A549 (cell line): ENCODE measurements at places on chromosomes 3 and 15.

DNA sequence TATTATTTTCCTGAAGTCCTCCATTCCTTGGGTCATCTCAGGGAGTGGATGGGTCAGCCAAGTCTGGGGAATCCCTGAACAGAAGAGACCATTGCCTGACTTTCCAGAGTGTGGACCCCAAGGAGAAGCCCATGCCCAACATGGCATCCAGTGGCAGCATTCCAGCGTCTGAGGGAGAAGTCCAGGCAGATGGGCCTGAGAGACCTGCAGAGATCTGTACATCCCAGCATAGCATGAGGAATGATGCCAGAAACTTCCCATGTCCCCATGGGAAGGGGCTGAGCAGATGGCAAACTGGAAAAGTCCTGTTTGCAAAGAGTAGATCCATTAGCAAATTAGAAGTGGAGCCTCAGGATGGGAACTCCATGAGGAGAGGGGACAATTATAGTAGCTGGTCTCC is 17.6 kb upstream of the COLQ start:
- no peak for DNase-seq

GRCh38 chr3:15500107-15500724 is 21.3 kb downstream of the COLQ start:
- DNase-seq = no peak

DNA sequence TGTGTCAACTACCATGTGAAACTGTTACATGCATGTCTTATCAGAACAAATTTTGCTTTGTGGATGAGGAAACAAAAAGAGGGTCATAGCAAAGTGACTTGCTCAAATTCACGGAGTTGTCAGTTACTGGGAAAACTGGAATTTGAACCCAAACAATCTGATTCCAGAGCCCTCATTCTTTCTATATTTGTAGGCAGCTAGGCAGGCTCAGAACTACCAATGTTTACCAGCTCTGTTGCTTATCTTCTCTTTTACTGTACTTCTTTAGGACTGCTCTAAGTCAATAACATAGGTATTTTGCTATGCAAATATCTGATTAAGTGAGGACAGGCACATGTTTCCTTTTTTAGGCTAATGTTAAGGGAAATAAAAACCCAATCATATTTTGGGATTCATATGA is 450.5 kb downstream of the ZPLD1 start:
- DNase-seq = no peak

DNA sequence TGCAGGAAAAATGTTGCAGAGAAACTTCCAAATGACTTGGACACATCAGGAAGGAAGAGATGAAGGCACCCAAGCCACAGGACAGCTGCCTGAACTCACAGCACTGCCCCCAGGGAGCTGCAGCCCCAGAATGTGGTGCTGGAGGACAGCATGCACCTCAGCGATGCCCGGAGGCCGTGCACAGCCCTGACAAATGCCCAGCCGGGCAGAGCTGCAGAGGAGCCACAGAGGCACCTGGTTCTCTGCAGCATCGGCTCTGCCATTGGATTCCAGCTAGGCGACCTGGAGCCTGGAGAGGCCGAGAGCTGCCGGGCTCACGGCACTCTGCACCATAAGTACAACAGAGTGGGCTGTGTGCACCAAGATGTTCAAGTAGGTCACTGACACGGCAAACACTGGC is 97.5 kb downstream of the OCA2 start:
- DNase-seq = no peak

GRCh38 chr3:157094301-157094700 is 65.6 kb downstream of the CCNL1 start:
- no peak for DNase-seq

DNA sequence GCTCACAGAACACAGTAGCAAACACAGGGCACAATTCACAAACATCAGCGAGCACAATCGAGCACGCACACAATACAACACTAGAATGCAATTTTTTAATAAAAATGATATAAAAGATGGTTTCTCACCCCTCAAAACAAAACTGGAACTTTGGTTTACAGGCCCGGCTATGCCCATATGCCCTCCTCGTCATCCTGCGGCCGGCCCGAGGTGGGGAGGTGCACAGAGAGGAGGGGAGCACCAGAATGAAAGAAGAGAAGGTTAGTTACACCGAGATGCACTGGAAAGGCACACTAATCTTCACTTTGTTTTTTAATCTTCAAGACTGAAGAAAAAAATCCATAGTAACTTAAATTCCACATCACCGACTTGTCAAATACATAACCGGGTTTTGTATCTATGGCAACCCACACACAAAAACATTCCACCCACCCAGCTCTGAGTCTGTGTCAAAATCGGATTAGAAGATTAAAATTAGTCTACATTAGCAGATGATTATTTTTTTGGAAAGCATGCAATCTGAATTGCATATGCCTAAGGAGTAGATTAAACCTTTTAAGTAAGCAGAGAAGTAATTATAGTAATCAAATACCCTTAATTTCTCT is 196.7 kb upstream of the WNT5A start:
- no peak for DNase-seq

- DNase-seq = no peak
Measured at GRCh38 chr3:123679712-123680386, 95.0 kb upstream of the HACD2 start.

GRCh38 chr15:74200871-74201419 is 1.6 kb downstream of the STRA6 start:
- DNase-seq = peak; percentile 30

DNA sequence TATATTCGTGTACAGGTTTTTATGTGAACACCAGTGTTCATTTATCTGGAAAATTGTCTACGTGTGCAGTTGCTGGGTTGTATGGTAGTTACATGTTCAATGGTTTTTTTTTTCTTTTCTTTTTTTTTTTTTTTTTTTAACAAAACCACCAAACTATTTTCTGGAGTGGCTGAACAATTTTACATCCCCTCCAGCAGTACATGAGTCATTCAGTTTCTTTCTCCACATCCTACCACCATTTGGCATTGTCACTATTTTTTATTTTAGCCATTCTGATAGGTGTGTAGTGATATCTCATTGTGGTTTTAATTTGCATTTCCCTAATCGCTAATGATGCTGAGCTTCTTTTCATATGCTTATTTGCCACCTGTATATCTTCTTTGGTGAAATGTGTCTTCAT is 256.3 kb upstream of the EOMES start:
- no peak for DNase-seq

DNA sequence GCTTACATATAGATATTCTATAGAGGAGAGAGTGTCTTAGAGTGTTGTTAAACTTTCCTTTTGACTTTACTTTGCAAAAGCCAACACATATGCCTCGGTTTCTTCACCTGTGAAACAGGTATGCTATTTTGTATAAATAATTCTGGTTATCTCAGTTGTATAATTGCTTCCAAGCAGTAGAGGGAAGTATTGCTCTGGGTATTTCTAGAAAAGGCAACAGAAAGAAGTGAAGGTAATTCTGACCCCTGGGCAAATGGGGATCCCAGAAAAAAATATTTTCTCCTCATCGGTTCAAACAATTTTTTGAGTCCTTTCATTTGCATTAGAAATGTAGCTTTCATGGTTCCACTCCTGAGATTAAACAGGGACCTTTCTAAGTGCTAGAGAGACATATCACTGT is 216.5 kb upstream of the SEMA6D start:
- DNase-seq = no peak
